ENCODE measurements at places on chromosomes 4 and X.

- no peak for DNase-seq
These were observed 231.7 kb upstream of the PPARGC1A start for GRCh38 chr4:24121395-24122175.

- DNase-seq = no peak
These were observed 125.6 kb downstream of the CBR4 start for GRCh38 chr4:168884251-168885124.

- no peak for DNase-seq
These were observed 14.2 kb downstream of the ATP5ME start for GRCh38 chr4:659851-660250.

GRCh38 chr4:44493924-44494323 lies 45.3 kb upstream of the KCTD8 start:
- DNase-seq = no peak

GRCh38 chr4:123987408-123987807 lies 590.8 kb downstream of the SPRY1 start:
- no peak for DNase-seq

- DNase-seq = no peak
These were observed 112.8 kb upstream of the MAP3K15 start for GRCh38 chrX:19628011-19628575.

DNA sequence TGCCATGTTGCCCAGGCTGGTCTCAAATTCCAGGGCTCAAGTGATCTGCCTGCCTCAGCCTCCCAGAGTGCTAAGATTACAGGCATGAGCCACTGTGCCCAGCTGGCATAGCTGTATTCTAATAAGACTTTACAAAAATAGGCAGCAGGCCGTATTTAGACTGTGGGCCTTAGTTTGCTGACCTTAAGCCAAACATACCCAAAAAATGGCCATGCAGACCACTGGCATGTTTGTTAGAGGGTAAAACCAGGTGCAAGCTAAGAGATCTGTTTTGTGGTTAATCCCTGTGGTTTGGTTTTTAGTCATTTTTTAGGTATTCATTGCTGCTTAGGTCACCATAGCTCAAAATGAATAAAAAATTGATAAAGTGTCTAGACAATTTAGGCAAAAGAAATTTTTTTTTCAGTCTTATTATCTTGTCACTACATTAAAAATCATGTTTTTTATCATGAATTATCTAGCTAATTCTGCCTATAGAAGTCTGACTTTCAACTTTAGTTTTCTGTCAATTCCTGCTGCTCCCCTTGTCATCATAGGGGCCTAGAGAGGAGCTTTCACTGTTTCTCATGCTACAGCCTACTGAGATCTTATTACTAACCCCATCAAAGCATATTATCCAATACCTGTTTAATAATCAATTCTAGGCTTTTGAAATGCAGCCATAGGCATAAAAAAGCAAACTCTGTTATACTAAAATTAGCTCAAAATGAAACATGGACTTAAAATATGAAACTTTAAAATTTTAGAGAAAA lies 7.5 kb upstream of the SPINK2 start:
- DNase-seq = no peak

GRCh38 chr4:54678826-54679225 lies 21.1 kb downstream of the KIT start:
- no peak for DNase-seq

GRCh38 chr4:5050520-5051277 lies 581 bp upstream of the STK32B start:
- DNase-seq = no peak

GRCh38 chr4:148068065-148068911 lies 336.4 kb downstream of the ARHGAP10 start:
- no peak for DNase-seq

DNA sequence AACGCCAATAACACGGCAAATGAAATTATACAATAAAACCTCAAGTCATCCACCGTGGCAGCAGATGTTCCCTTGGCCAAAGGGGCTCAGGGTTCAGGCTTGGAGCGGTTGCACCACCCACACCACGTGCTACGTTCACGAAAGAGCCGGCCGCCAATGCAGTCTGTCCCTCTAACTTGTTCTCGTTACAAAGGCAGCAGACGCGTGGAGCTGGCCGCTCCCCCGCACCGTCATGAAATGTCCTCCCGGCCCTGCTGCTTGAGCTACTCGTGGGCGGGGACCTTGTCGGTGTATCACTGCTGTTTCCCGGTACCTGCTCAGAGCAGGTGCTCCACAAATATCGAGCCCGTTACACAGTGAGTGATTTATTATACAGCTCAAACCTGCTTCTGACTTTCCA lies 36.4 kb upstream of the MAN2B2 start:
- DNase-seq = no peak

- no peak for DNase-seq
These were observed 326.0 kb upstream of the NOCT start for GRCh38 chr4:138689593-138689992.

DNA sequence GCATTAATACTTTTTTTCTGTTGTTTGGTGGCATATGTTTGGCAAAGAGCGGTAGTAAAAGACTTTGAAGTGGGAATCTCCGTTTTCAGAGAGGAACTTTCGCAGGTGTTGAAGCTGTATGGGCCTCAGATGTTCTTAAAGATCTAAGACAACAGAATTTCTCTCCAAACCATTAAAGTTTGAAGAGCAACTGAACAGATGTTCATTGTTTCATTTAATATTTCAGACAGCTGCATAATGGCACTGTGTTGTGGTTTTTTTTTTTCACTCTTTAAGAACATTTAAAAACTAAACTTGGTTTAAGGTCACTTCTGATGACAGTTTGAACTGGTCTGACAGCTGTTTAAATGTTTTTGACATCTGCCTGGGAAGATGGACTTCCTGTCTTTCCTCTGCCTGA lies 882.7 kb upstream of the PCDH10 start:
- no peak for DNase-seq

GRCh38 chr4:64564126-64564525 lies 154.9 kb upstream of the TECRL start:
- DNase-seq = no peak

- no peak for DNase-seq
These were observed 468.4 kb upstream of the PRKX start for GRCh38 chrX:4181782-4182407.

- DNase-seq = no peak
These were observed 121.6 kb downstream of the SLC4A4 start for GRCh38 chr4:71460371-71460770.

GRCh38 chrX:12890467-12890866 lies 16.0 kb upstream of the TLR8 start:
- DNase-seq = no peak

DNA sequence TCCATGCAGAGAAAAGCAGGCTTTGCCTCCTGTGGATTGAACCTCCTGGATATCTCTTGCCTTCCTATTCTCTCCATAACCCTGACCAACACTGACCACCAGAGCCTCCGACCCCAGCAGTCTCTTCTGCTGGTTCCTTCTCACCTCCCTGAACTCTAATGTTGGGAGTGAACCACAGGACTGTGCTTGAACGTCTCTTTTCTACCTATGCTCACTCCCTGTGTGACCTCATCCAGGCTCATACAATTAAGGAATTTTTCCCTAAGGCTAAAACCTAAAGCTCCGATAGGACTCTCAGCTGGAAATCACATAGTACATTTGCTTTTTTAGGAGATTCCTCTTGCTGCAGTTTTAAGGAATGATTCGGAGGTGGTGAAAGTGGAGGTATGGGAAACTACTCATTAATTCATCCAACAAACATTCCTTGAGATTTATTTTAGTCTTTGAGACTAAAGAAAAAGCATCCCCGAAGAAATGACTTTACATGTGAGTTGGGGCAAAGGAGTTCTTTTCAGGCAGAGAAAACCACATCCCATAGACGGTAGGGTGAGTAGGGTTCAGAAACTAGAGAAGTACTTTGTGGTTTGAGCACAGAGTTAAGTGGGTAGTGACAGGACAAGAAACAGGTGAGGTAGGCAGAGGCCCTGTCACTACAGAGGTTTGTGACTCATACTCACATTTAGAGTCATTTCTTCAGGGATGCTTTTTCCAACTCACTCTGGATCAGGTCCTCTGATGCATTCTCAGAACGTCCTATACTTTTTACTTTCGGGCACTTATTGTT lies 30.8 kb downstream of the NDNF start:
- no peak for DNase-seq

GRCh38 chrX:18574591-18574990 lies 97.3 kb downstream of the RS1 start:
- no peak for DNase-seq

GRCh38 chrX:125005863-125006262 lies 313.8 kb upstream of the TEX13C start:
- no peak for DNase-seq

All from thoracic aorta (tissue), 2 donors.